SIG-M5 (cell line): ENCODE measurements at places on chromosomes 3 and 15.

- DNase-seq = no peak
Measured at GRCh38 chr3:71949442-71949841, 164.5 kb upstream of the PROK2 start.

DNA sequence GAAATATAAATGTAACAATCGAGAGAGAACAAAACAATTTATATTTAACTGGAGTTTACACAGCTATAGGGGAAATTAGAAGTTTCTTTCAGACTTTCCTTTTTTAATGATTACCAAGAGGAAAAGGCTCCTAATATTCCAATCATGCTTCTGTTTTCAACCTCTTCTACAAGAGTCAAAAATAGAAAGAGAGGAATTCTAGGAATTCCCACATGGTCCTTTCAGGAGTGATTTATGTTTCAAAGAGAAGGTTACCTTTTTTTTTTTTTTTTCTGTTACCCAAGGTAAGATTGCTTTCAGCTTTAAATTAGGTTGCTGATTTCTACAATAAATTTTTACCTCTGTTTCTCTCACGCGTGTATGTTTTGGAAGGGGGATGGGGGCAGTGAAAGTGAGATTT, 355.3 kb upstream of the DCBLD2 start:
- no peak for DNase-seq

GRCh38 chr15:55475842-55476241, 32.2 kb downstream of the DNAAF4 start:
- no peak for DNase-seq

- no peak for DNase-seq
Measured at GRCh38 chr15:92082006-92082843, 228.7 kb downstream of the SLCO3A1 start.

GRCh38 chr15:66617137-66618090, 51.6 kb upstream of the LCTL start:
- DNase-seq = peak; percentile 33

DNA sequence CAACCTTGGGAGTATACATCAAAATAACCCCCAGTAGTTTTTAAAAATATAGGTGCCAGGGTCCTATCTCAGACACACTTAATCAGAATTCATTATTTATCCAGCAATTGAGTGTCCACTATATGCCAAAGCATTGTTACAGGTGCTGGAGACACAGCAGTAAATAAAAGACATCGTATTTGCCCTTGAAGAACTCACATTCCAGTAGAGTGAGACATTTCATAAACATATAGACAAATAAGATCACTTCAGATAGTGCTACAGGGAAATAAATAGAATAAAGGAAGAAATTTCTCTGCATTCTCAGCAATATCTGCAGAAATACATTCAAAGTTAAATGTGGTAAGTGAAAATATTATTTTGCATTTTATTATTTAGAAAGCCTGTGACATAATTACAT, 34.1 kb upstream of the ANKRD28 start:
- no peak for DNase-seq

- DNase-seq = no peak
Measured at GRCh38 chr3:68878322-68878721, 54.0 kb downstream of the TAFA4 start.

- no peak for DNase-seq
Measured at GRCh38 chr15:78087951-78088772, 4.2 kb upstream of the SH2D7 start.

- no peak for DNase-seq
Measured at GRCh38 chr3:41369838-41370237, 170.5 kb downstream of the CTNNB1 start.

DNA sequence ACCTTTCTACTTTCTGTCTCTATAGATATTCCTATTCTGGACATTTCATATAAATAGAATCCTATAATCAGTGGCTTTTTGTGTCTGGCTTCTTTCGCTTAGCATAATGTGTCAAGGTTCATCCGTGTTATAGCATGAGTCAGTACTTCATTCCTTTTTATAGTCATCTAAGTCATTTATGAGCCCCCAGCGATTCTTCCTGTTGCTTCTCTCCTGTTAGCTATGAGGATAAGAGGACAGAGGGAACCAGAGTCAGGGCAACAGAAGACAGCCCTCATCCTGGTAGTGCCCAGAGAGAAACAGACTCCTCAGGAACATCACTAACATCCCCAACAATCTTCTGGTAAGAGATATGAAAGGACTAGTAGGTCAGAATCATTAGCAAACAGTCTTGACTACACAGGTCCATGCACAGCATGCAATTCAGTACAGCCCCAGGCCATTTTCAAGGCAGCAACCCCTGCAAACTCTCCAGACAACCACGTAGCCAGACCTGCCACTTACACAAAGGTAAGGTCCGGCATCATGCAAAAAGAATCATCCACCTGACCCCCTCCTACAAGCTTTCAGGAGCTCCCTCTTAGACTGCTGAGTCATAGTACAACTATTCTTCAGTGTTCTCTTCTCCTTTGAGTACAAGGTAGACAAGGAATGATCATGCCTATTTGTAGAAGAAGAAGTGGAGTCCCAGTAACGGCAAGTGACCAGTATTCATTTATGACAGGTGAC, 91.5 kb downstream of the MYLK start:
- DNase-seq = no peak

DNA sequence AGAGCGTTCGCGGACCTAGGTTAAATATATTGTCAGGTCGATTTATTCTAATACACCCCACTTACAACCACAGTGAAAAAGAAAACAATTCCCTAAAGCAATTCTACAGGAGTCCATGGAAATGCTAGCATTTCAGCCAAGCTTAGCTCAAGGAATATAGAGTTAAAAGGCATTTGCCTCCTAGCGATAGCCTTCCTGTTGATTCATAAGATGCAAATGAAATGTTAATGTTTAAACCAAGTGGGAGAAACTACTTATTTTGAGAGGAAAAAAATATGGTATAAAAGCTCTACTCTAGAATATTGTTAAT, 1.7 kb upstream of the ALCAM start:
- DNase-seq = no peak
